ENCODE measurements at places on chromosomes 7 and 10.
A peak's percentile ranks its signal among the peaks of the same experiment; 100 is the strongest.

DNA sequence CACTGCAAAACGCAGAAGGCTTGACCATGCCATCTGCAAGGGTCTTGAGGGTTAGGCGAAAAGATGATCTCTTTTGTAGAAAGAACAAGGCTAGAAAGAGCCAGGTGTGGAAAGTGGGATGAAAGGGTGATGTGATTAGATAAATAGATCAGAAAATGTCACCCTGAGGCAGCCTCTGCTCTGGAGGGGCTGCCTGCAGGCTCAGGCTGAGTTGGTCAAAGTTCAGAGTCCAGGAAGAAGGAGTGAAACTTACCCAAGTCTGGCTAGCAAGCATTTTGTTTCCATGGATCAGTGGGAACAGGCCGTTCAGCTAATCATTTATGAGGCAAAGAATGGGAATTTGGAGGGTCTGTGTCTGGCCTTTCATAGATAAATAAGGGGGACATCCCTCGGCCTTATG is 79.7 kb downstream of the RGS10 start:
- DNase-seq, result no peak

- DNase-seq, result peak; percentile 18
Observed at GRCh38 chr7:131859147-131859821, 302.9 kb upstream of the PODXL start.

DNA sequence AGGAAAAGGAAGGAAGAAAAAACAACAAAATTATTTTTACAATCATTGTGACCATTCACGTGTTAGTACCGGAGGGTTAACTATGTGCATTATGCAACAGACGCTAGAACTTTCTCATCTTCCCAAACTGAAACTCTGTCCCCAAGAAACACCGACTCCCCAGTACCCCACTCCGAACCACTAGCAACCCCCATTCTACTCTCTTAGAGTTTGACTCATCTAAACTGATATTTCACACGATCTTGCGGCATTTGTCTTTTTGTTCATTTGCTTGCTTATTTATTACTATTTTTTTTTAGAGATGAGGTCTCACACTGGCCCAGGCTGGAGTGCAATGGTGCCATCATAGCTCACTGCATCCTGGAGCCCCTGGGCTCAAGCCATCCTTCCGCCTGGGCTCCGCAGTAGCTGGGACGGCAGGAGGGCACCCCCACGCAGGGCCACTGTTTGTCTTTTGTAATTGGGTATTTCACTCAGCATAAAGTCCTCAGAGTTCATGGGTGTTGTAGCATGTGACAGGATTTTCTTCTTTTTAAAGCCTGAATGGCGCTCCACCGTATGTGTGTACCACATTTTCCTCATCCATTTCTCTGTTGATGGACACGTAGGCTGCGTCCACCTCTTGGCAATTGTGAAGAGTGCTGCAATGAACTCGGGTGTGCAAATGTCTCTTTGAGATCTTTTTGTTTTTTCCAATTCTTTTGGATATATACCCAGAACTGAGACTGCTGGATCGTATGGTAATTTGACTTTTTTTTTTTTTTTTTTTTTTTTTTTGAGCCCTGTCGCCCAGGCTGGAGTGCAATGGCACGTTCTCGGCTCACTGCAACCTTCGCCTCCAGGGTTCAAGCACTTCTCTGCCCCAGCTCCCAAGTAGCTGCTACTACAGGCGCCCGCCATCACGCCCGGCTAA is 9.5 kb downstream of the MNX1 start:
- no peak for DNase-seq

DNA sequence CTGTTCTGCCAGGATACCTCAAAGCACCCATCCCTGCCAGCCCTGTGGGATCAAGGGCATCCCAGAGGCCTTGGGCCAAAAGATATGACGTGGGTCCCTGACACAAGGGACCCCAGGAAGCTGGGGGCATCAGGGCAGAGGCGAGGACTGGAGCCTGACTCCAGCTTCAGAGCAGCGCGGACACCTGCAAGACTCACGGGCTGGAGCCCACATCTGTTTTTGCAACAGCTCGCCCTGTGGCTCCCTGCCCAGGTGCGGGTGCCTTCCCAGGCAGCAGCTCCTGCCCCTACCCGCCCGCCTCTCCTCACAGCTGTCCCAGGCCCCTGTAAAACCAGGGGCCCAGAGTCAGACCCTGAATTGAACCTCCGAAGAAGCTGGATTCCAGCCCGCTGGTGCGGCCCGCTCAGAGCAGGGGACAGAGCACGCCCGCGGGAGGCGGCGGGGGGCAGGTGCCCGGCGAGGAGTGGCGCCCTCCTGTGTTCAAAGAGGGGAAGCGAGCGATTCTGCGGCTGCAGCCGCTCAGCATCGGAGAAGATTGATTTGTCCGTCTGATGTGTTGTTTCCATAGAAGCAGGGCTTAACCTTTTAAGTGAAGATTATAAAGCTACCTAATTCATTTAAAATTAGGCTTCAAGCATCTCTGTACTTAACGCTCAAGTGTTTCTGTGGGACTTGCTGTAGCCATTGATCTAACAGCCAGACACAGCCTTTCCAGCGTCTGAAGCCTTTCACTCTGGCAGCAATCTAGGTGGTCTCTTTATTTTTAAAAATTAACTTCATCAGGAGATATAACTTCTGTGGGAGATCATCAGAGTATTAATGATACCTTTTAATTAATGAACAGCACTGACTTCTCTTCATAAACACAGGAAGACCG is 88.4 kb downstream of the BEND7 start:
- peak; percentile 14 for DNase-seq

DNA sequence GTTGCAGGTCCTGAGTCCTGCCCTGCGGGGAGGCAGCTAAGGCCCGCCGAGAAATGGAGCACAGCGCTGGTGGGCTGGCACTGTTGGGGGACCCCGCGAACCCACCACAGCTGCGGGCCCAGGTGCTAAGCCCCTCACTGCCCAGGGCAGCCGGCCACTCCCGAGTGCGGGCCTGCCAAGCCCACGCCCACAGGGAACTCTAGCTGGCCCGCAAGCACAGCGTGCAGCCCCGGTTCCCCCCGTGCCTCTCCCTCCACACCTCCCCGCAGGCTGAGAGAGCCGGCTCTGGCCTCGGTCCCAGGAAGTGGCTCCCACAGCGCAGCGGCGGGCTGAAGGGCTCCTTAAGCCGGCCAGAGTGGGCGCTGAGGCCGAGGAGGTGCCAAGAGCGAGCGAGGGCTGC is 3.5 kb upstream of the NSMCE4A start:
- no peak for DNase-seq

- DNase-seq, result no peak
Observed at GRCh38 chr7:136677471-136678365, 190.7 kb upstream of the CHRM2 start.

- no peak for DNase-seq
Observed at GRCh38 chr7:22864301-22864700, 41.7 kb upstream of the TOMM7 start.

DNA sequence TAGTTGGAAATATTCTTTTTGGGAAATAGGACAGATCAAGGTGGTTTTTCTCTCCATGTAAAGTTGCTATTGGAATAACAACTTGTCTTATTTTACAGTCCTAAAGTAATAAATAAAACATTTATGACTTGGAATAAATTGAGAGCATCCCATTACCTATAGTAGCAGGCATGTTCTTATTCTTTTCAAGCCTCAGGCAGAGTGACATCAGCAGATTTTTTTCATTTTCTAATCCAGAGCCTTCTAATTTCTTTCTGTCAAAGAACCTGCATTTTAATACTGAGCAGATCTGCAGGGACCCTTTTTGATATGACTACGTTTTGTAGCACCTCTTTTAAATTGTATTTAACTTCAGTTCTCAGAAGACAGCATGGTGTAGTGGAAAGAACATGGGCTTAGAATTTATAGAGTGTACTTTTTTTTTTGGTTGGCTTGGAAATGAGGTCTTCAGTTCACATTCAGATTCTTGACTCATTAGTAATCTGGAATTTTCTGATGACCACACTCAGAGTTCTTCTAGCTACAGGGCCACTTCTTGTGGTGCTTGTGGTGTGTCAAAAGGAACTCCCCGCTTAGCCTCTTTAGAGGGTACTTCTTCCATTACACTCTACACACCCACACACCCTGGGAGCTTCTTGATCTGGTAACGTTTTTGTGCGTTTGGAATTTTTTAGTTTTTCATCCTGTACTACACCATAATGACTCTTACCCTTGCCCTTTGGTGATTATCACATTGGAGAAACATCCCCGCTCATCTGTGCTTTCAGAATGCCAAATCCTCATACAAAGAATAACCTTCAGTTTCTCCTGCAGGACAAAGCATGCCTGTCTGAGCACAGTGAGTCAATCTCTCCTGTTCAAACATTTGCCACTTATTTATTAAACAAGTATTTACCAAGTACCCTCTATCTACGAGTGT is 34.6 kb downstream of the AGK start:
- DNase-seq, result no peak

DNA sequence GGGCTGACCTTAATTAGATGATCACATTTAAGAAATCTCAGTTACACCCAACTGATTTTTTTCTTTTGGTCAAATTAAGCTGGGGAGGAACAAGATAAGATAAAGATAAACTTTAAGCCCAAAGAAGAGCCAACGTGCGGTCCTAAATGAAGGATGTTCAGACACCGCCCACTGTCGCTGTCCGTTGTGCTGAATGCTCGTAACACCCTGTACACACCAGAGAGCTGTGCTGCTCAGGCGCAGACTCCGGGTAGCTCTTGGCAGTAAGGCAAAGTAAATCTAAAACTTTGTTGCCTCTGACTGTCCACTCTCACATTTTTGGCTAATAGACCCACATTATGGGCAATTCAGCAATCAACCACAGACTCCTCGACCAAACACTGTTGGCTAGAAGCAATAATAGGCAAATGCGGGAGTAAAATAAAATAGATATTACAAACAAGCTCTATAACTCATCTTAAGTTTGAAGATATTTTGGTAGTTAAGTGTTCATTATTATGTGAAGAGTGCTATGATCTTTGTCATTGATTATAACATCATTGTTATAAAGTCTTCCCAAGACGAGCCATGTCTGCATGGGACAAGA is 57.1 kb downstream of the PLPP4 start:
- no peak for DNase-seq

DNA sequence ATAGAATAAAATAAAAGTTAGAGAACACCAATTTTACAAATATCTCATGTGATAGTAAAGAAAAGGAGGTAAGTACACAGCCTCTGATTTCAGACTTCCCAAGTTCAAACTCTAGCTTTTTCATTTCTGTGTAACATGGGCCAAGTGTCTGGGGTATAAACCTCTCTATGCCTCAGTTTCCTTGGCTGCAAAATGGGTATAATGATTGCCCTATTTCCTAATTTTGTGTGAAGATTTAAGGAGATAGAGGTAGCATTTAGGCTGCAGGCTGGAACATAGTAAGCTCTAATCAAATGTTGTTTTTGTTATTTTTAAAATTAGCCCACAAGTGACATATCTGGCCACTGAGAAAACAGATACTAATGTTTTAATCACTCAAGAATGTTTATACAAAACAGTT is 26.1 kb upstream of the EPC1 start:
- no peak for DNase-seq

DNA sequence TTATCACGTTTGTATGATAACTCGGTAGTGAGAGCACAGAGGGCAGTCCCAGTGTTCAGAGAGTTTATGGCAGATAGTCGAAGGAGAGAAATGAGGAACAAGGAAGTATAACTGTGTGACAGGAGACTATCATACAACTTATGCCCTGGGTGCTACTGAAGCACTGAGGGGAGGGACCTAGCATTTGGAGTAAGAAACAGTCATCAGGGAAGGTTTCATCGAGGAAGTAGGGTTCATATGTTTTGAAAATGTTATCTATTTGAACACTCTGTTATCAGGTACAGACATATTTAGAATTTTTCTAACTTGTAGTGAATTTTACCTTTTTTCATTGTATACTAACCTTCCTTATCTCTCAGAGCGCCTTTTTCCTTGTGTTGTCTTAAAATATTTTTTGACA is 1214.4 kb upstream of the C7orf33 start:
- no peak for DNase-seq

DNA sequence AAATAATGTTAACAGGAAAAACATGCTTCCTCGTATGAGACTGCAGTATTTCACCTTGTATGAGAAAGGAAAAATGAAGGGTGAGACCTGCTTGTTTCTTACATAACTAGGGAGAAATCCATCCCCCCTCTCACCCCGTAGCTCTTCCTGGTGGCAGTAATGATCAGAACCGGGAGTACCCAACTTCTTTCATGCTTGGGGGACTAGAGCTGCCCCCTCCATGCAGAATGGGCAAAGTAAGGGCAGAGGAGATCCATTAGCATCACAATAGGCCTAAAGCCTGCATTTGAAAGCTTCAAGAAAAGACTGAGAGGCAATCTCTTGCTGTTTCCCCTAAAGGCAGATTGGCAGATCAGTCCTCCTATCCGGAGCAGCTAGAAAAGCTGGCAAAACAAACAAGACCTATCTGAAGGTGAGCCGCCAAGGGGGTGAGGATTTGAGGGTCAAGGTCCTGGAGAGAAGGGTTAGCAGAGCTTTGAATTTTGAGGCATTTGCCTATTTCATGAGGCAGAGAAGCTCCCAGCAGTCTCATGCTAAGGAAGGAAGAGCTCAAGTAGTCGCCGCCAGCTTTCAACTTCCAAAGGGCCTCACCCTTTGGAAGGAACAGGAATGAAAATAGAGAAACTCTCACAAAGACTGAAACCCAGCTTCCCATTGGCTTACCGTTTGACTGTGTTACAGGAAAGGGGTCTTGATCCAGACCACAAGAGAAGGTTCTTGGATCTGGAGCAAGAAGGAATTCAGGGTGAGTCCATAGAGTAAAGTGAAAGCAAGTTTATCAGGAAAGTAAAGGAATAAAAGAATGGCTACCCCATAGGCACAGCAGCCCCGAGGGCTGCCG is 36.2 kb downstream of the BAG3 start:
- DNase-seq, result no peak

DNA sequence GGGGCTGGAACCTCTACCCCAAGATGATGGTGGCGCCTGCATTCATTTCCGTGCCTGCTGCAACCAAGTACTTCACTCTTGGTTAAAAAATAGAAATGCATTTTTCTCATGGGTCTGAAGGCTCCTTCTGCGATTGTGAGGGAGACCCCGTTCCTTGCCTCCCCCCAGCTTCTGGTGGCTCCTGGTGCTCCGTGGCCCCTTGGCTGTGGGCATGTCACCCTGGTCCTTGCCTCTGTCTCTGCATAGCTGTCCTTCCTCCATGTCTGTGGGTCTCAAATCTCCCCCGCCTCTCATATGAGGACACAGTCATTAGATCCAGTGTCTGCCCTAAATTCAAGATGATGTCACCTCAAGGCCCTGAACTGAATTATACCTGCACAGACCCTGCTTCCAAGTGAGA is 317.9 kb downstream of the TCERG1L start:
- DNase-seq, result no peak

DNA sequence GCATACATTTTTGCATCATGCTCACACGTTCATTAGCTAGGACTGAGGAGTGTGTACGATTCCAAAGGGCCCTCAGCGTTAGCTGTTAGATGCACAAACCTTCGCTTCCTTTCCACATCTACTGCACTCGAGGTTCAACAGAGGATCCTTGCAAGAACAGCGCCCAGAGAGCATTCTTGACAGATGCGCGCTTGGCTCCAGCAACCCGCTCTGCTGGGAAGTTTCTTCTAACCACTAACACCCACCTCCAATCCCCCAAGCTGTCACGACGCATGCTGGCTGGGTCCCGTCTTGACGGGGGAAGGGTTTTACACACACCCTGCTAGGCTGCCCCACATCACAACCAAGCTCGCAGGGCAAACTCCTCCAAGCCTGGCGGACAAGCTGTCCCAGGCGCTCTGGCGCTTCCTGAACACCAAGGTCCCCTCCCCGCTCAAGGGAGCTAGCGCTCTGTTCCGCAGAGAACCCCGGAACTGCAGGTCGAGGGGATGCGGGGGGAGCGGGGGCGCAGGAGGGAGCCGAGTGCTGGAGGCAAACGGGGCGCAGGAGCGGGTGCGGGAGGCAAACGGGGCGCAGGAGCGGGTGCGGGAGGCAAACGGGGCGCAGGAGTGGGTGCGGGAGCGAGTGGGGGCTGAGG is 653 bp upstream of the ADRB1 start:
- no peak for DNase-seq

Measured in NCI-H2029 (cell line).